Ureter (tissue), 1 donor: ENCODE measurements at places on chromosomes 7 and 10. TPM values are rescaled to one million over a fixed set of nuclear protein-coding genes. Genes with fewer than 3 reads are reported as not detected.

Gene SAMD9
- total RNA-seq = 8.1 TPM

Gene CNPY1
- not detected for total RNA-seq

Gene NPFFR1
- 0.05 TPM for total RNA-seq

Gene WEE2
- not detected for total RNA-seq

Gene PDE6C
- not detected for total RNA-seq

Gene PDZD8
- total RNA-seq = 40.8 TPM

Gene ATOH7
- not detected for total RNA-seq

Gene SUGCT
- total RNA-seq = 3.1 TPM

Gene PON3
- 5.5 TPM for total RNA-seq

Gene ENO4
- 0.73 TPM for total RNA-seq

Gene NEBL
- 25.5 TPM for total RNA-seq

Gene IGF2BP3
- total RNA-seq = 0.78 TPM

Gene ZSWIM8
- total RNA-seq = 129 TPM

Gene INPP5A
- total RNA-seq = 63.5 TPM

Gene PRPS1L1
- not detected for total RNA-seq

Gene YAE1
- total RNA-seq = 24.8 TPM

Gene ADIRF
- total RNA-seq = 790 TPM

Gene ENKUR
- not detected for total RNA-seq

Gene TCAF1
- total RNA-seq = 40.6 TPM

Gene CUZD1
- 0.94 TPM for total RNA-seq

Gene NKX6-2
- total RNA-seq = not detected

Gene EGFR
- 144 TPM for total RNA-seq

Gene HOXA7
- total RNA-seq = 6.3 TPM

Gene UTF1
- not detected for total RNA-seq

Gene LLCFC1
- not detected for total RNA-seq

Gene GRM3
- not detected for total RNA-seq

Gene CNTNAP2
- total RNA-seq = 0.21 TPM

Gene FFAR4
- 0.13 TPM for total RNA-seq

Gene SNCG
- total RNA-seq = 706 TPM

Gene UPP1
- total RNA-seq = 58.2 TPM

Gene CDHR1
- total RNA-seq = 1.5 TPM

Gene HTR7
- total RNA-seq = 0.65 TPM

Gene KCNIP2
- total RNA-seq = 5.7 TPM

Gene CCDC172
- not detected for total RNA-seq

Gene CALCR
- total RNA-seq = 0.16 TPM

Gene FZD1
- 20.7 TPM for total RNA-seq

Gene OGDHL
- 6.0 TPM for total RNA-seq

Gene UCMA
- not detected for total RNA-seq

Gene PON1
- total RNA-seq = not detected

Gene GHRHR
- total RNA-seq = not detected

Gene DNAH11
- 0.94 TPM for total RNA-seq

Gene LIPJ
- total RNA-seq = 0.39 TPM

Gene TCF7L2
- total RNA-seq = 52.5 TPM
